ENCODE measurements at places on chromosomes 2 and 18.

DNA sequence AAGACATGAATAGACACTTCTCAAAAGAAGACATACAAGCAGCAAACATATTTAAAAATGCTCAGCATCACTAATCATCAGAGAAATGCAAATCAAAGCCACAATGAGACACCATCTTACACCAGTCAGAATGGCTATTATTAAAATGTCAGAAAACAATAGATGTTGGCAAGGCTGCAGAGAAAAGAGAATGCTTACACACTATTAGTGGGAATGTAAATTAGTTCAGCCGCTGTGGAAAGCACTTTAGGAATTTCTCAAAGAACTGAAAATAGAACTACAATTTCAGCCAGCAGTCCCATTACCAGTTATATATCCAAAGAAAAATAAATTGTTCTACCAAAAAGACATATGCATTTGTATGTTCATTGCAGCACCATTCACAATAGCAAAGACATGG, 61.7 kb downstream of the STRADB start:
- DNase-seq = no peak

DNA sequence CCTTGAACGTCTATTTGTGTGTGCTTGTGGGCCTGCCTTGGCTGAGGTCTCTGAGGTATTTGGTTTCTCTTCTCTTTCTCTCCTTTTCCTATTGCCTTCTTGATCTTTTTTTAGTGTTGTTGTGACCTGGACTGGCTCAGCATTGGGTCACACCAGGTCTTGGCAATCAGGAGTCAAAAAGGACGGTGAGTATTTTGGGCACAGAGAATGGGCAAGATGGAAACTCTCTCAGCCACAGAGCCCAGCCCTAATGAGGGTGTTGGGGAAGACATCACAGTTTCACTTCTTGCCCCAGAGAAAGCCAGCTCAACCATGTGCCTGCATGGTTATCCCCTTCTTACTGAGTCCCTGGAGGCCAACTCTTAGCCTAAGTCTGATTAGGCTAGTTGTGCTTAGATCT, 13.7 kb upstream of the INO80C start:
- DNase-seq = no peak

- no peak for DNase-seq
These were observed 63.3 kb upstream of the EFEMP1 start for GRCh38 chr2:55986700-55987440.

DNA sequence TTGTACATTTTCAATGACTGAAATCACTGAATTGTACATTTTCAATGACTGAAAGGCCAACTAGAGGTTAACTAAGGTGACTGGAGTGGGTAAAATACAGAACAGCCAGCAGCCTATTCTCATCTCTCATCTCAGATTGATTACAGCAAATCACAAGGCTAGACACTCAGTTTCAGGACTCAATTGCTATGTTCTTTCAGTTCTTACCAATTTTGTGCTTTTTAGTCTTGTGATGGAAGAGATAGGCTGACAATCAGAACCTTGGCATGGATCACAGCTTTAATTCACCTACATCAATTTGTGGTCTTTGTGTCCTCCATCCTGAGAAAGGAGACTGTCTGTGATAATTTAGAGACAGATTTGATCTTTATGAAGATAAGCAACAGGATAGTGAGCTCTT, 124.7 kb downstream of the GULP1 start:
- no peak for DNase-seq

GRCh38 chr2:163734881-163735684, 725 bp downstream of the FIGN start:
- no peak for DNase-seq

DNA sequence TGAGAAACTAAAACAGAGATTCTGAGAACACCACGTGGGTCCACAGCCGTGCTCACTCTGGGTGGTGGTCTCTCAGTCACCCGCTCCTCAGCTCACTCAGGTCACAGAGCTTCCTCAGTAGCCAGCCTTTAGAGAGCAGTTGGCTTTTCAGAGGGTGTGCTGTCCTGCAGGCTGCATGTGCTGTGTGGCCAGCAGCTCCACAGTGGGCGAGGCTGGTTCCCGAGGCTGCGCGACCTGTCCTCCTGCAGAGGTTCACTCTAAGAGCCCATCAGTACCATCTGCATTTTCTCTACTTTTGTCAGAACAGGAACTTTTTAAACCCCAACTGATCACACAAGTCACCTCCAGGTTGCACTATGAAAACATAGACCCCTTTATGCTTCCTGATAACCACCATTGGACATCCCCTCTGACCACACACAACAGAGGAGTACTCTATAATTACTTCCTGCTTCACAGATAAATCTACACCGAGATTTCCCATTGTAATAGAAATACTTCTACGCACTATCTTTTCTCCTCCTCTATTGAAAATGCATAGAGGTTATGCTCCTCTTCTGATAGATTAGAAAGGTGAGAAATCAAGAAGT, 93.1 kb downstream of the GYPC start:
- no peak for DNase-seq

DNA sequence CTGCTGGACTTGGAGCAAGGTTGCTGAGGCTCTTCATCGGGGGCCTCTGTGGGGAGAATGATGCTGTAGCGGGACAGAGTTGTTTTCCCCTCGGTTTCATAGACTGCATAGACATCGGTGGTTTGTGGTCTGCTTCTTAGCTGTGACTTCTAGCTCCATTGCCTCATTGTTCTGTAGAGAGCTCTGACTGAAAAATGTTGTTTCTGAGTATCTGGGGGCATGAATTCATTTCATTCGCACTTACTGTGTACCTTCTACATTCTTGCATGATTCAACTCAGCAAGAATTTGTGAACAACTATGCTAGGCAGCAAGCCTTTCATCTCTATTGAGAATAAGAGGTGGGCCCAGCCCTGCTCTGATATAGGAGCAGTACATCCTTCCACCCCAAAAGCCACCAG, 406.8 kb downstream of the NBAS start:
- DNase-seq = no peak

DNA sequence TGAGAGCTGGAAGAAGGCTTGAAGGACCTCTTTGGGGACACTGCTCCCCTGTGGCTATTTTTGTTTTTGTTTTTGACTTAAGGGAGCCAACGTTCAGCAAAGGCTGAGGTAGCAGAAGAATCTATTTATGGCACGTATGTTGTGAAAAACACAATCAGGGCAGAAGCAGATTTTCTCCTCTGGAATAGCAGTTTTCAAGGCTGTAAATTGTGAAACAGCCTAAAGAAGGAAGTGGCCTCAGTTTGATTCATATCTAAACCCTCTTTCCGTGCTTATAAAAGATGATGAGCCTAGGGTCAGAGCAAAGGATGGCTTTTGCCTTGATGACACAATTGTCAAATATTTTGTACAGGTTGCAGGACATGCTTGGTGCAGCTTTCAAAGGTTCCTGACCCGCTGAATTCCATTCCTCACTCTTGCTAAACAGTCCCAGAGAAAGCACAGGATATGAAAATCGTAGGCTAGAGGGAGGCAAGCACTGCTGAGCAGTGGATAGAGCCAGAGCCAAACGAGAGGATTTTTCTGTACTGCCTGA, 106.2 kb upstream of the DLX2 start:
- no peak for DNase-seq

- no peak for DNase-seq
These were observed 125.9 kb downstream of the LYPD1 start for GRCh38 chr2:132544006-132544630.

DNA sequence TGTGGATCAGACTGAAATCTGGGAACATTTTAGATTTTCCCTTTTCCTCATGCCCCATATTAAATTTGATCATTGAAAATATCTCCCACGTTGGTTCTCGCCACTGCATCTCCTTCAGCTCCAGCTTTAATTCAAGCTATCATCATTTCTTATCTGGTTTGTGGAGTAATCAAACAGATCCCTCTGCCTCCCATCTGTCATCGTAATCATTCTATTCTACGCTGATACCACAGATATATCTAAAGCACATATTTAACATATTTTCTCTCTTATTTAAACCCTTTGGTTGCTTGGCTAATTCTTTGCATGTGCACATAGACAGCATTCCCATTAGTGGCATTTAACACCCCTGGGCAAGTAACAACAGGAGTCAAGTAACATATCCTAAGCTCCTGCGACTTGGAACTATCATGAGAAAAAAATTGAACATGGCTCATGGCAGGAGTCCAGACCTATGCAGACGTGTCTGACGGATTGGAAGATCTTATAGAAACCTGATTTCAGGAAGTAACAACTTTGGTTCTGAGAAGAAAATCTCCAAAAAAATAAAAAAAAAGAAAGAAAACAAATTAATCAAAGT, 158.8 kb upstream of the KYNU start:
- DNase-seq = no peak

DNA sequence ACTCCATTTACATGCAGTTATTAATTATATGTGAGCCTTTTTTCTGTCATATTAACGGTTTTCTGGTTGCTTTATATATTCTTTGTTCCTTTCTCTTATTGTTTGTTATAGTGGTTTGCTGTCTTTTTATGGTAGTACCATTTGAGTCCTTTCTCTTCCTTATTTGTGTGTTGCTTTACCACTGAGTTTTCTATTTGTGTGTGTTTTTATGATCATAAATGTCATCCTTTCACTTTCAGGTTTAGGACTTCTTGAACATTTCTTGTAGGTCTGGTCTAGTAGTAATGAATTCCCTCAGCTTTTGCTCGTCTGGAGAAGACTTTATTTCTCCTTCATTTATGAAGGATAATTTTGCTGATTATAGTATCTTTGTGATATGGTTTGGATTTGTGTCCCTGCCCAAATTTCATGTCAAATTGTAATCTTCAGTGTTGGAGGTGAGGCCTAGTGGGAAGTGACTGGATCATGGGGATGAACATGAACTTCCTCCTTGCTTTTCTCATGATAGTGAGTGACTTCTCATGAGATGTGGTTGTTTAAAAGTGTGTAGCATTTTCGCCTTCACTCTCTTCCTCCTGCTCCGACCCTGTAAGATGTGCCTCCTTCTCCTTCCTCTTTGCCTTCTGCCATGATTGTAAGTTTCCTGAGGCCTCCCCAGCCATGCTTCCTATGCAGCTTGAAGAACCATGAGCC, 11.5 kb downstream of the GCC2 start:
- DNase-seq = no peak

Measured in activated naive CD4-positive, alpha-beta T cell (primary cell).